ENCODE measurements at places on chromosomes 11 and 22.

DNA sequence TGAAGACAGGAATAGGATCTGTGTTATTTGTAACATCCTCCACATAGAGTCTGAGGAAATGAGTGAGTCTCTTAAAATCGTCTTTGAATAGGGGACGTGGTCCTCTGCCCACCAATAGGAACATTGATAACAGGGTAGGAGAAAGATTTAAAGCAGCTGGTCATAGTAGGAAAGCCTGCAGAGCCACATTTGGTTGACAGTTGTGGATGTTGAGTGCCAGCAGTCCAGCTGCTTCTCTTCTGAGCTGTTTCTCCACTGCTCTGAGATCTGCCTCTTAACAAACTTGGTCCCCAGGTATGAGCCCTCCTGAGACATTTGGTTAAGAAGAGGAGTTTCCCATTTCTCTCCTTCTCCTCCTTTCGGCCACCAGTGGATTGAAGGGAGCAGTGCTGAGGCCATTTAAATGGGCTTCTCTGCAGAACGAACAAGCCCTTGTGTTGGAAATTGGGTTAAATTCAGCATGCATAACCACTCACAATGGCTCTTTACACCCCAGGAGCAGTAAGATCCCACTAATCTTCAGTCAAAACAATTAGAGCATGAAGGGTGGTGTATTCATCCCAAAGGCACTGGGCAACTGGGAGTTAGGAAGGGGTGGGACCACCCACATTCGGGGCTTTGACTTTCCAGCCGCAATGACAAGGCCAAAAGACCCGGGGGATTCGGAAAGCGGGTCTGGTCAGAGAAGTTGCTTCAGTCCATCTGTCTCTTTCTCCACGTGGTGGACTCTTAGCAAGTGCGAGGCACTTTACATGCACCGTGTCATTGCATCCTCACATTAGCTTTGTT is 32.3 kb downstream of the MIAT start:
- no peak overlapping the region for H3K27ac ChIP-seq
- H3K4me3 ChIP-seq, result no peak overlapping the region
- no peaks in the 10 kb centered on the region for H3K4me1 ChIP-seq
- no peak for DNase-seq
- H3K27me3 ChIP-seq, result no peaks in the 10 kb centered on the region

DNA sequence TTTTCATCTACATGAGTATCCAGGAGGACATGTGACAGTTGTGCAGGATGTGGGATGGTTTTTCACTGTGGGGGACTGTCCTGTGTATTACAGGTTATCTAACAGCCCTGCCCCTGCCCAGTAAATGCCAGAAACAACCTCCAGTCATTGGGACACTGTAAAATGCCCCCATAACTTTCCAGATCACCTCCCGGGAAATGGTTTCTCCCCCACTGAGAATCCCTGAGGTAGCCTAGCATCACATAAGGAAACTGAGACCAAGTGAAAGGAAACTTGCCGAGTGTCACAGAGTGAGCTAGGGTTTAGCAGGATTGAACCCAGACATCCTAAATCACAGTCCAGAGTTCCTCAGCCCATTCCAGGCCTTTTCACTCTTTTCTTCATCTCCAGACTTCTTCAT is 48.3 kb upstream of the SLC6A5 start:
- H3K27me3 ChIP-seq, result no peaks in the 10 kb centered on the region
- no peaks in the 10 kb centered on the region for H3K36me3 ChIP-seq
- no peak overlapping the region for H3K27ac ChIP-seq
- no peaks in the 10 kb centered on the region for H3K4me1 ChIP-seq

- H3K36me3 ChIP-seq, result no peaks in the 10 kb centered on the region
- DNase-seq, result peak; percentile 47
- no peaks in the 10 kb centered on the region for H3K27me3 ChIP-seq
- peaks cover 10% of the 10 kb centered on the region for H3K4me1 ChIP-seq
Observed at GRCh38 chr11:48013269-48013901, 33.0 kb downstream of the PTPRJ start.

DNA sequence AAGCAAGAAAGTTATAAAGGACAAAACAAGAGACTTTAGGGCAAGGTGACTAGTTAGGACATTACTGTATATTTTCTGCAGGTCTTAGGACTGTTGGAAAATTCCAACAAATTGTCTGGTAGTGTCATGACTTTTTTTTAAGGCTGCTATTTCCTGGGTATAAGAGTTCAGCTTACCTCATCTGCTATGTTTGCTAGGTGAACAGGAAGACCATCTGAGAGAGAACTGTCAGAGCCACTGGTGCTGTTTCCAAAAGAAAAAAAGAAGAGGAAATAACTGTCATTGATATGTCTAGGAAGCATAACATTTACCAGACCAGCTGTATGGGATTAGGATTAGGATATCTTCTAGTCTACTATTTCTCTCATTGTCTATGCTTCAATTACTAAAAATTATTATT is 26.3 kb upstream of the MTCH2 start:
- no peaks in the 10 kb centered on the region for H3K4me1 ChIP-seq
- no peaks in the 10 kb centered on the region for H3K27me3 ChIP-seq
- no peak overlapping the region for H3K27ac ChIP-seq
- DNase-seq, result no peak
- H3K36me3 ChIP-seq, result no peaks in the 10 kb centered on the region

- H3K27ac ChIP-seq, result no peak overlapping the region
- H3K27me3 ChIP-seq, result no peaks in the 10 kb centered on the region
- no peak overlapping the region for H3K4me3 ChIP-seq
- H3K36me3 ChIP-seq, result no peaks in the 10 kb centered on the region
Observed at GRCh38 chr11:114291842-114292680, 4.1 kb upstream of the NNMT start.

- no peak overlapping the region for H3K27ac ChIP-seq
- no peaks in the 10 kb centered on the region for H3K36me3 ChIP-seq
- H3K4me3 ChIP-seq, result no peak overlapping the region
- no peak for DNase-seq
Observed at GRCh38 chr22:44108806-44109385, 71.8 kb upstream of the PARVG start.

DNA sequence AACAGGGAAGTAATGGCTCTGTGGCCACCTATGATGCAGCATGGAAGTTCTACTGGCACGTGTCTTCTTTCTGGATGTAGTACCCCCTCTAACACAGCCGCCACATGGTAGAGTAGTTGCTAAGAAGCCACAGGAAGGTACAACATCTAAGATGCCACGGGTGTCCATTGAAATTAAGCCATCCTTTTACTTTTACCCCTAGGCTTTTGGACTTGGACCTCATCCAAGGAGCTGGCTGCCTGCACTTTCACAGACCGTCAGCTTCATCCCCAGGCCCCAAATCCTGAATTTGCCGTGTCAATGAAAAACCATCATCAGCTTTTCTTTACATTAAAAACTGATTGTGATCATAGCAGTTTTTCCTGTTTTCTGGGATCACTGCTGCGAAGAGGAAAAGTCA is 102.4 kb downstream of the RPL27A start:
- no peaks in the 10 kb centered on the region for H3K36me3 ChIP-seq
- no peak for DNase-seq
- H3K4me3 ChIP-seq, result no peak overlapping the region
